ENCODE measurements at places on chromosomes 13 and 19.

- DNase-seq, result no peak
Measured at GRCh38 chr13:59464926-59465325, 698.8 kb downstream of the DIAPH3 start.

- no peak for DNase-seq
Measured at GRCh38 chr19:4060621-4061177, 6.0 kb downstream of the ZBTB7A start.

DNA sequence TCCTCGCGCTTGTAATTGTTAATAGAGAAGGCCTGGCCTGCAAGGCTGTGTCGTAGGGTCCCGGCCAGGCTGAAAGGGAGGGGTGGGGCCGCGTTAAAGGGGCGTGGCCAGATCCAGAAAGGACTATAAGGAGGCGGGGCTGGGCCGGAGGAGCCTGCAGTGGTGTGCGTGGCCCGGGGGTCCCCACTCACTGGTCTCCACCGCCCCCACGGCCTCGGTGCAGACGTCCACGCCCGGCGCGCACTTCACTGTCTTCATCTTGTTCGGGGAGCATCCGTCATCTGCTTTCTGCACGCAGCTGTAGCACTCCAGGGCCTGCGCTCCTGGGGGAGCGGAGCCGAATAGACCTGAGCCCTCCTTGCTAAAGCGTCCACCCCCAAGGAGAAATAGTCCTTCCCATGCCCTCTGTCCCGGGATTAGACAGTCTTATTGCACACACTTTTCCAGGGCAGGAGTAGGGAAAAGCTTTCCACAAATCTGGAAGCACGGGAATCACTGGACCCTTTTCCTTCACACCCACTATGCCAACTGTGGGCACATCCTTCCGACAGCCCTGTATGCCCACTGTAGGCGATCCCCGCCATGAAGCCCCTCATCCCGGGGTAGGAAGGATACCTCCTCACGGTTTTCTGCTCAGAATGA is 1.2 kb downstream of the LYPD3 start:
- DNase-seq, result no peak

DNA sequence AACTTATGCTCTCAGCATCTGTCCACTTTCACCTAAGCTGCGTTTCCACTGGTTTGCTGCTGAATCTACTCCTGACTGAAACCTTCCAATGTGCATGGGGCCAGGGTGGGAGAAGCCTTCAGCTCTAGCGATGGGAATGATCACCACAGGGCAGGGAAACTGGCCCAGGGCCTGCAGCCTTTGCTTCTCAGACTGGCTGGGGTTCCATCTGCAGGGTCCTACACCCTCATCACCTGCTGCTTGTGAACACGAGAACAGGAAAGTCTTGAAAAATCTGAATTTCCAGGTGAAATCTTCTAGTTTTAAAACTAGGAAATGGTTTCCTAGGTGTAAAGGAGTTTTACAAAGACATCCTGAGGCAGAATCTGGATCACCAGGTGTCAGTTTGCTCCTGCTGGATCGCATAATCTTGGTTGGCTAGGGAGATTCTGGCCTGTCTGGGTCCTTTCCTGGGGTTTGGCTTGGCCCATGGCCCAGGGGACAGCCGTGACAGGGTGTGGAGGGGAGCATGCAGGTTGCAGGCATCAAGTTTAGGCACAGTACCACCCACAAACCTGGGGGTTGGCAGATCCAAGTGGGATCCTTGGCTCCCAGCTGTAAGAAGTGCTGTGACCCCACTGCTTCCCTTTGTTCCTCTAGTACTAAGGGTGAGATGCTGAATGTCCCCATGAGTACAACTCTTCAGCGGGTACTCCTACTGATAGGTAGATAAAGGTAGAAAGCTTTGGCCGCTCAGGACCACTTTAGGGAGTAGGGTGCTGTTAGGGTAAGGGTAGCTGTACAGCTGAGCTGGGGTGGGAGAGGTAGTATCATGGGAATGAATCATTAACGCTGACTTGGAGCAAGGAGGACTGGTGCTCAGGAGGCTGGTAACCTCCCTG is 1.8 kb upstream of the UBE2M start:
- no peak for DNase-seq

- DNase-seq, result no peak
Measured at GRCh38 chr19:41083516-41083915, 4.7 kb upstream of the CYP2A13 start.

GRCh38 chr13:59700281-59700680 is 463.4 kb downstream of the DIAPH3 start:
- DNase-seq, result no peak

- DNase-seq, result no peak
Measured at GRCh38 chr13:107144432-107144831, 576.5 kb upstream of the ARGLU1 start.

GRCh38 chr19:51029718-51030117 is 3.3 kb upstream of the KLK11 start:
- no peak for DNase-seq

All from hematopoietic multipotent progenitor cell treated with erythropoietin and hydrocortisone succinate and interleukin-3 and kit ligand, for 6 days (in vitro differentiated cells).